ENCODE measurements at places on chromosomes 7 and 10.

- no peak for DNase-seq
Measured at GRCh38 chr7:154587792-154588191, 415.1 kb downstream of the PAXIP1 start.

- no peak for DNase-seq
Measured at GRCh38 chr10:132439424-132440163, 42.6 kb downstream of the PWWP2B start.

DNA sequence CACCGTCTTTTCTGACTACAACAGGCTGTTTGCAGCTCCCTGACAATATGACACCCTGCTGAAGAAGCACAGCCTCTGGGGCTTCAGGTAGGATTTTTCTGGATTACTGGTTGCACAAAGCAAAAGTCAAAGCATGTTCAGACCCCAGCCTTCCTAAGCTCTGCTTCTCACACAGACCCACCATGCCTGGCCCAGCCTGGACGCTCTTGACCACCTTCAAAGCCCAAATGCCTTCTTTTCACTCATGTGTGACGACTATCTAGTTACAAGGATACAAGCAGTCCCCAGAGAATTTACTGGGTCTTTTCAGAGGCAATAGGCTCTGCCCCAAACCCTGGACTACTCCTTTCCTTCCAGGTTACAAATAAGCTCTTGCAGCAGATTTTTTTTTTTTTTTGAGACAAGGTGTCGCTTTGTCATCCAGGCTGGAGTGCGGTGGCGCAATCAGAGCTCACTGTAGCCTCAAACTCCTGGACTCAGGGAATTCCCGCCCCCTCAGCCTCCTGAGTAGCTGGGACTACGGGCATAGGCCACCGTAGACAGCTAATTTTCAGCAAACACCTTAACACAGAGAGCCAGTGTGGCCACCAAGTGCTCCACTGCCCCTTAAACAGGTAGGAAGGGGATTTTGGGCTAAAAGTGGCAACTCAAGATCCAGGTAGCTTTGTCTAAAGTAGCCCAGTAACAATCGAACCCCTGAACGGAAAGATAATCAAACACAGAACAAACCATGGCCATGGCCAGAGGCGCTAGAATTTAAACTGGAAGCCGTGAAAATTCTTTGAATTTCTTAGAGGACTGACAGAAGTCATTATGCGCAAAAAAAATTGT lies 16.2 kb downstream of the SVIL start:
- DNase-seq: no peak

DNA sequence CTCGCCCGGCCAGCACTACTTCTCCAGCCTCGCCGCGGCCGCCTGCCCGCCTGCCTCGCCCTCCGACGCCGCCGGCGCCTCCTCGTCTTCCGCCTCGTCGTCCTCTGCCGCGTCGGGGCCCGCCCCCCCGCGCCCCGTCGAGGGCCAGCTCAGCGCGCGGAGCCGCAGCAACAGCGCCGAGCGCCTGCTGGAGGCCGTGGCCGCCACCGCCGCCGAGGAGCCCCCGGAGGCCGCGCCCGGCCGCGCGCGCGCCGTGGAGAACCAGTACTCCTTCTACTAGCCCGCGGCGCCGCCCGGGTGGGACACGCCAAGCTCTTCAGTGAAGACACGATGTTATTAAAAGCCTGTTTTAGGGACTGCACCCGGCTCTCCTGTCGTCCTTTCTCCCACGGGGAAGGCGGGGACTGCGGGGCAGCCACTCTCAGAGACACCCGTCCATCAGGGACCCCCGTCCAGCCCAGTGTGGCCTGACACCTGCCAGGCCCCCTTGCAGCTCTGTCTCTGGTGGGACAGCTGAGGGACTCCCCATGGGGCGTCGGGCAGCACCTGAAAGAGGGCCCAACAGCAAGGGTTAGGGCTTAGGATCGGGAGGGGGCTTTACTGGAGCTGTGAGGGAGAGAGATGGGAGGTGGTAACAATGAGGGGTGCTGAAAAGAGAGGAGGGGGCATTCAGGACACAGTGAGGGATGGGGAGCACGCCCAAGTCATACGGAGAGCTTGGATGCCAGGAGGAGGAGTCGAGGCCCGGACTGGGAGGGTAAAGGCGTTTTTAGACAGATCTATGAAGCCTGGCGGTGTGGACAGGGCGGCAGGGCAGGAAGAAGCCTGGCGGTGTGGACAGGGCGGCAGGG lies 34.7 kb downstream of the SPDYE6 start:
- no peak for DNase-seq

GRCh38 chr7:151714201-151714600 lies 162.7 kb downstream of the PRKAG2 start:
- no peak for DNase-seq

DNA sequence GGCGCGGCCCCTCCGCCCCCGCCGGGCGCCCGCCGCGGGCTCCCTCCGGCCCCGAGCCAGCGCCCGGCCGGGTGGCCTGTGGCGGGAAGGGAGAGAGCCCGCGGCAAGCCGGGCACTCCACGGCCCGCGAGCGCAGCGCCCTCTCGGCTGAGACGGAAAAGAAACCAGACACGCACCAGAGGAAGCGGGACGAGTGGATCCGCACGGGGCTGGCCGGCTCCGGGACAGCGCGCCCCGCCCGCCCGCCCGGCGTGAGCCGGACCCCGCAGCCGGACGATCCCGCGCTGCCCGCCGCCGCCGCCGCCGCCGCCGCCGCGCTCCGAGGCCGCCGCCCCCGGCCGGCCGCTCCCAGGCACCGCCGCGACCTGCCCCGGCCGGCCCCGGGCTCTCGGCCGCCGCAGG lies 300 bp downstream of the ARHGAP21 start:
- DNase-seq: peak; percentile 61

- DNase-seq: no peak
Measured at GRCh38 chr7:142542942-142543341, 206.3 kb upstream of the PRSS1 start.

GRCh38 chr7:117135553-117135891 lies 182.2 kb downstream of the ST7 start:
- no peak for DNase-seq

GRCh38 chr10:96271016-96271815 lies at the start of gene BLNK:
Gene BLNK (minus strand): TSS chr10:96271569. CDS start chr10:96271398, 171 bp downstream.
- peak; percentile 62 for DNase-seq

DNA sequence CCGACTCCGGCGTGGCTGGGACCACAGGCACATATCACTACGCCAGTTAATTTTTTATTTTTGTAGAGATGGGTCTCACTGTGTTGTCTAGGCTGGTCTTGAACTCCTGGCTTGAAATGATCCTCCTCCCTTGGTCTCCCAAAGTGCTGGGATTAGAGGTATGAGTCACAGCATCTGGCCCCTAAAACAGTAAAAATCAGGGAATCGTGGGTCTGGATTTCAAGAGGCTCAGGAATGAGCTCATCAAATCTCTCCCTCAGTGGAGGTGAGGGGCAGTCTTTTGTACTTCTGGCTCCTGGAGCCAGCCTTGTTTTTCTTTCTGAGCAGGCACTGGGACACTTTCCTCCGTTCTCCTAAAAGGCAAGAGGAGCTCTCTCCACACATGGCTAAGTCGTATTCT lies 32.1 kb upstream of the RHEB start:
- DNase-seq: no peak
